ENCODE measurements at places on chromosomes 12 and 14.

- no peak for DNase-seq
Measured at GRCh38 chr14:90676356-90676755, 139.9 kb downstream of the TTC7B start.

DNA sequence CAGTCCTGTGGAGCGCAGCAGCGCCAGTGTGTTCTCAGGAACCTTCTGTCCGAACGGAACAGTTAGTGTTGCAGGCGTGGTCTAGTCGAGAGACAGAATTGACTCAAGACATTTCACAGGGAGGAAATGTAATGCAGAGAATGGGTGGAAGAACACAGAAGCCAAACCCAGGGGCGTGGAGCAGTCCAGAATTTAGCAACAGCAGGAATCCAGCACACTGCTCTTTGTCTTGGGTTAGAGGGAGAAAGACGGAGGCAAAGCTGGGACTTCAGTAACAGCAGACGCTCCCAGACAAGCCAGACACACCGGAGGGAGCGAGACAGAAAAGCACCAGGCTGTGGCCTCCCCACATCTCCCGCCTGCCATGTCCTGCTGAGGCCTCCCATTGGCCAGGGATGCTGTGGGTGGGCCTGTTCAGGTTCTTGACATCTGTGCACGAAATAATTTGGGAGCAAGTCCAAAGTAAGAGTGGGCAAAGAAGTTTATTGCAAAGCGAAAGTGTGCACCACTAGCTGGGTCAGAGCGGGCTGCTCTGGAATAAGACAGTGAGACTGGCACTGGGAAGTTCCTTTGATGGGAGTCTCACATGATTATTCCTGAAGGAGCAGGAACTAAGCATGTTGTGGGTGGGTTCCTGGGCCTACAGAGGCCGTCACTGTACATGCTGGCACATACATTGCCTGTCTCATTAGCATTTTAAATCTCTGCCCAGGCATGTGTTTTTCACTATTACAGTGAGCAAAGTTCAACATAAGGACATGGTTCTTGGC is 339.3 kb upstream of the SFSWAP start:
- DNase-seq, result no peak

DNA sequence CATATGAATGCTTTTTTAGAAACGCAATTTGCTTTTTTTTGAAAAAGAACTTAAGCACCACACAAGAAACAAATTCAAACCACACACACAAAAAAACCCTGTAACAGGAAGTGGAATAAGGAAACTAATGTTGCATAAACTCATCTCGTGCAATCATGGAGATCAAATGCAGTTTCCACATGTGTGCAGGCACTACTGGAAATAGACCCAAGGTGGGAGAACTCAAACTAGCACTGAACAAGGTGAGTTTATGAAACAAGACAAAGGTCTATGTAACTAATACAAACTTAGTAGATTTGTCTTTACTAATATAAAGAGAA is 17.5 kb downstream of the NIN start:
- DNase-seq, result no peak

- no peak for DNase-seq
Measured at GRCh38 chr12:74801625-74802024, 264.0 kb downstream of the ATXN7L3B start.

DNA sequence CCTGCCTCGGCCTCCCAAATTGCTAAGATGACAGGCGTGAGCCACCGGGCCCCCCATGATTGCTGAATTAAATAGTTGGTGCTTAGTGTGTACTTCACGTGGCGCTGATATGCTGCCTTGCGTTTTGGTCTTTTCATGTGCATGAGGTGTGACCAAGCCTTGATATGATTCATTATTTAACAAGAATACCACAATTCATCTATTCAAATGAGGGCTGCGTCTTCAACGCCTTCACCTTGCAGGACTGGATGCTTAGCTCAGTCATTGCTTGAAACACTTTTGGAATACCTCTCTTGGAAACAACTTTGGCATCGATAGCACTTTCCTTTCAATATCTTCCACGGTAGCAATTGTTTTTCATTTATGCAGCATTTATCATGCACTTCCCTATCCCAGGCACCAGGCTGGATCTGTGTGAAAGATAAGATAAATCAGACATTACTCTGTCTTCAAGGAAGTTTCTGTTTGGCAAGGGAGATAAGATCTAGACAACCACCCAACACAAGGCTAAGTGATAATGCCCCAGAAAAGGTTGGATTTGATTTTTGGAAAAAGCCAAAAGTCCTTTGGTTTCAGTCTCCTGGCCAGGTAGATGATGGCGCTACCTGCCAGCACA is 1.3 kb upstream of the TEAD4 start:
- no peak for DNase-seq

DNA sequence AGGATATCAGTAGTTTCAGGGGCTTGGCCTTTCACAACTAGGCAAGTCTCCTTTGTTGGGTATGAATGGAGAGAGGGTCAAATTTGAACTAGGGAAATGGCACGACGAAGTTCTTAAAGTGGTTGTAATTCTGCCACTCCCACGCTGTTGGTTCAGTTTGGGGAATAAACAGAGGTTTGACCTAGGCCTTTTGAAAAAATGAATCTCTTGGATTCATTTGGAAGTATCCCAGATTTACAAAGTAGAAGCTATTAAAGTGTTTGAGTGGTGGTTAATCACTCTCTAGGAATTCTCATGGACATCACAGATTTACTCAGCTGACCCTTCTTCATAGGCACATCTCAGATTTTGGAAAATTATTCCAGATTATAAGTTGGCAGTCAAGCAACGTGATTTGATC is 14.8 kb downstream of the BATF start:
- DNase-seq, result no peak

- no peak for DNase-seq
Measured at GRCh38 chr12:131464081-131464480, 246.8 kb upstream of the SFSWAP start.

GRCh38 chr12:31323391-31324115 is 2.4 kb downstream of the SINHCAF start:
- DNase-seq, result peak; percentile 57

- DNase-seq, result peak; percentile 12
Measured at GRCh38 chr12:14993537-14994266, 20.9 kb downstream of the PDE6H start.

DNA sequence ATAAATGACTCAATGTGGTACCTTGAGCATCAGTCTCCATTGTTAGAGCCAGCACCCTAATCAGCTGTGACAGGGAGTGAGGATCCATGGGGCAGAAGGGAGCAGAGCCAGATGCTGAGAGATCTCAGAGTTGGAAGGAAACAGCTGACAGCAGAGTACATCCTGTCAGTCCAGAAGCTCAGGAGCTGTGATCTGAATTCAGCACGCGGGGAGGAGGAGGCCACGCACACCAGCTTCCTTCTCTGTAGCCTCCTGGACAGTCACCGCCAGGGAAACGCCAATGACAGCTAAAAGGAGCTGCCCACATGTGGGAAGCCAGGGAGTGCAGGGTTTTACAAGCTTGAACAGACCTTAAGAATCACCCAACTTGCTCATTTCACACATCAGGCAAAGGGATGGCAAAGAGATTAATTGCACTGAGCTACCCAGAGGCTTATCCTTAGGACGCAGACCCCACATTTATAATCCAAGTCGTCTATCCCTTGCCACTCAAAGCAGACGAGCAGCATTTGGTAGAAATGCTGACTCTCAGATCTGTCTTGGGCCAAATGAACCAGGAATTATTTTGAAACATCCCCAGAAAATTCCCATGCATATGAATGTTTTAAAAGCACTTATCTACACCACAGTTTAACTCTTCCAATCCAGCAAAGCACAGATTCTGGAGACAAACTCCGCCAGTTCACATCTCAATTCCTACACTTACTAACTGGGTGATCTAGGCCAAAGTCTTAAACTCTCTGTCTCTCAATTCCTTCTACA is 322.6 kb upstream of the TMTC1 start:
- DNase-seq, result no peak

GRCh38 chr14:58571769-58572472 is 65.8 kb upstream of the DACT1 start:
- peak; percentile 38 for DNase-seq

- no peak for DNase-seq
Measured at GRCh38 chr12:98639491-98639890, 5.1 kb downstream of the IKBIP start.

- DNase-seq, result no peak
Measured at GRCh38 chr12:92519284-92519683, 183.5 kb upstream of the PLEKHG7 start.

DNA sequence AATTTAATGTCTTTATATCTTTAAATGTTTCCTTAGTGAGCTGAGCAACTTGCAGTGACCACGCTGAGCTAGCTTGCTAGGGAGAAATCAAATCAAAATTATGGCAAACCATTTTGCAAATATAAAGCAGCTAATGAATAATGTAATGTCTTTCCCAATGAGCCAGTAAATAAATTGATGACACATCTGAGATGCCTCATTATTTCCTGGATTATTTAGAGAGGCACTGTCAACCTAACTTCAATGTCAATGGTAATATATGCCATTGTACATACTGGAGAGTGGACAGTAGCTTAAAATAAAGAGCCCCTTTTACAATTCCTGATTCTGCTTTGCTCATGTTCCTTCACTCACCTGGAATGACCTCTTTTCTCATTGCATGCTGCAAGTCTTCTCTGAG is 182.6 kb downstream of the PHLDA1 start:
- no peak for DNase-seq

DNA sequence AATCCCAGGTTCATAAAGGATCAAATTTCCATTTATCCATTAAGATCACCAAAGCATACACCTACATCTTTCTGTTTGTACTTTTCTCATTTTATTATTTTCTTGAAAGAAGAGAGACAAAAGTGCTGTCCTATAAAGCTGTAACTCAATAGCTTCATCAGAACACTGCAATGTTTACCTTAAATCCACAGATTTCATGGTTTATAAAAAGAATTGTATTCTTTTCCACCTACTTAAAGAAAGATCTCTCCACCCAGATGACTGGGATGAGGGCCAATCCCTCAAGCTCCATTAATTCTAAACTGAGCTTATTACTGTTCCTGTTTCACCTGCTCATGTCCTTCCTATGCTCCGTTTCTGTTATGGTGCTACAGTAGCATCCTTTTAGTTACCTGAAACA is 470.6 kb downstream of the BCAT1 start:
- DNase-seq, result no peak

DNA sequence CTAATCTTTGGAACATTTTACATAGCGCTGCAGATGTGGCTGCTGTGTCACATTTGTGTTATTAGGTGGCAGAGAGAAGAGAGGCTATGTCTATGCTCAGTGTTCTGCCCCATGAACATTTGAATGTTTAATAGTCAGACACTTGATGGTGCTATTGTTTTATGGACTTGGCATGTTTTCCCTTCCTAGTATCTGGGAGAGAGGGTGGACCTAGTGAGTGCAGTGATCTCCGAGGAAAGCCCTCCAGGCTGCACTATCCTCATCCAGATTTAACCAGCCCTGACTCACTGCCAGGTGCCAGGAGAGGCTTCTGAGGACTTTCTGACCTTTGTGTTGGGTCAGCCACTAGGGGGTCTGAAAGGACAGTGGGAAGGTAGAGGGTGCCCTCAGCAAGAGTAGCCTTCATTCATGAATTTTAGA is 24.3 kb downstream of the ZFC3H1 start:
- no peak for DNase-seq

DNA sequence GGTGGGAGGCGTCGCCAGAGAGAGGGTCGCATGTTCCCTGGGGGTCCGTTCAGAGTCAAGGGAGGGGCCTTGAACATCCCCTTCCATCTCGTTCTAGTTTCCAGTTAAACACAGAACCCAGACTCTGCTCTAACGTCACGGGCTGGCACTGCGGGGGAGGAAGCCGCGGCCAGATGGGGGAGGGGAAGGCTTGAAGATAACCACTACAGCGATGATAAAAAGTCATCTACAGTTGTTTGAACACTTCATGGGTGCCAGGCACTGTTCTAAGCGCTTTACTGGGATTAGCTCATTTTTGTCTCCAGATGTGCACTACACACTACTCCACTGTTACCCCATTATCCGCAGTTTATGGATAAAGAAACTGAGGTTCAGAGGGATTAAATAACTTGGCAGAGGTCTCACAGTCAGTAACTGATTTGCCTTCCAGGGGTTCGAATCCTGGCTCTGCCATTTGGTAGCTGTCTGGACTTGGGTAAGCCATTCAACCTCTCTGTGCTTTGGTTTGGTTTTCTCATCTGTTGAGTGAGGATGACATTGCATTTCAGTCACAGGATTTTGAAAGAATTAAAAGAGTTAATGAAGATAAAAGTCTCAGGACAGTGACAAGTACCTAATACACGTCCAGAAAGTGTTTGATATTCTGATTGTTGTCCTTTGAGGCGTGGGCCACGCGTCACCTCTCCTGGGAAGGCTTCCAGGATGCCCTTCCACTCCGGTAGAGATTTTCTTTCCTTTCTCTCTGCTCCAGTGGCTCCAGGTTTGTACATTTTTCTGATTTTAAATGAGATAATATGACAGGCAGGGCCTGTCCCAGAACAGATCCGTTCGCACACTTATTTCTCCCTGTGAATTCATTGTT is 798 bp upstream of the RASAL1 start:
- DNase-seq, result peak; percentile 64

DNA sequence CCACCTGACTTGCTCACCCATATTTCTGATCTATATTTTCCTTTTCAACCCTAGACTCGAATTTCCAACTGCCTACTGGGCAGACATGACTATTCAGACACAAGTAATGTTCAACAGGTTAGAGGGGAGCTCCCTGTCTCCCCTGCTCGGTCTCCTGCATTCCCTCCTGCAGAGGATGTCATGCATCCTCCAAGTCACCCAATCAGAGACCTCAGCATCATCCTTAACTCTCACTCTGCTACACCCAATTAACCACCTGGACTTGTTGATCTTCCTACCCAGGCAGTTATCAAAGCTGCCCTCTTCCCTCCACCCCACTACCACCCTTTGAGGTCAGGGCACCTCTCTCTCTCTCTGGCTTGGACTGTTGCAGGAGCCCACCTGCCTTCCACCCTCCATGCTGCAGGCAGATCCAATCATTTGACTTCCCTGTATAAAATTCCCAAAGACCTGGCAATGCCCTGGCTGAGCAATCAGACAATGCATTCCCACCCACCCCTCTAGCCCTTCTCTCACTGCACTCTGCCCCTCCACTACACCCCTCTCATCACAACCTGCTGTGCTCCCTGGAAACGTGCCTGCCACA is 10.9 kb downstream of the FAIM2 start:
- no peak for DNase-seq

DNA sequence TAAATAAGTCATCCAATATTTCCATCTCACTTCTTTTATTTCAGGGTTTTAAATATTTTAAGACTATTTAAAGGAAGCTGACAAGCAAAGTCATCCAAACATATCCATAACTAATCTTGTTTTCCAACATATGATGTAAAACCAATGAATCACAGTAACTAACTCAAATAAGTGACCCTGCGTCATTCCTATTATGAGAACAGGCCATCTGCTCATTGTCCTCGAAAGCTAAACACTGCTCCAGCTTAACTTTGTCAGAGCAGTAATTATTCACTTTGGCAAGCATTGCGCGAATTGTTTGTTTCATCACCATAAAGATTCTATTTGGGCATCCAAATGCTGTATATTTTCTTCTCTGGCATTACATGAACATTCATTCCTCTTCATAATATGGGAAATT is 99.1 kb downstream of the CAPZA3 start:
- no peak for DNase-seq

- no peak for DNase-seq
Measured at GRCh38 chr12:130337488-130338303, at the start of gene PIWIL1. PIWIL1 (plus strand) TSS chr12:130337887; CDS start chr12:130342592, 4,705 bp downstream.

- no peak for DNase-seq
Measured at GRCh38 chr12:64707926-64708325, 51.3 kb downstream of the GNS start.

All from activated naive CD8-positive, alpha-beta T cell treated with anti-CD3 and anti-CD28 coated beads for 36 hours (primary cell).